Stimulated activated CD8-positive, alpha-beta memory T cell treated with anti-CD3 and anti-CD28 coated beads, Interleukin-12 subunit alpha, Interleukin-12 subunit beta, amount 100 ng/mL, for 1 hour (primary cell): ENCODE measurements at places on chromosomes 7 and 10.

- DNase-seq = no peak
These were observed 127.8 kb downstream of the RNF216 start for GRCh38 chr7:5653661-5654060.

DNA sequence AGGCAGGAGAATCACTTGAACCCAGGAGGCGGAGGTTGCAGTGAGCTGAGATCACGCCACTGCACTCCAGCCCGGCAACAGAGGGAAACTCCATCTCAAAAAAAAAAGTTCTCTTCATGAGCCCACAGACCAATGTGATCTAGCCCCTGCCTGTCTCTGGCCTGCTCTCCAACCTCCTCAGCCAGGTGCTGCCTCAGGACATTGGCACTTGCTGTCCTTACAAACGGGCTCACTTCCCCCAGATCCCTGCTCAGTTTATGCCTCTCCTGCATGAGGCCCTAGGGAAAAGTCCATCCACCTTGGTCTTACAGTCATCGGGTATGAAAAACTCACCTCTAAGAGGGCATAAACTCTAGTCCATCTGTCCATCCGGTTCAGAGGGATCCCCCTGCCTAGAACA lies 32.5 kb downstream of the TNS3 start:
- DNase-seq = no peak

GRCh38 chr10:22854935-22855421 lies 72.9 kb upstream of the ARMC3 start:
- no peak for DNase-seq

GRCh38 chr10:93849593-93849992 lies 44.2 kb upstream of the SLC35G1 start:
- no peak for DNase-seq

GRCh38 chr7:36286226-36286625 lies 103.4 kb upstream of the ANLN start:
- peak; percentile 29 for DNase-seq

- no peak for DNase-seq
These were observed 106.4 kb upstream of the DNAJB12 start for GRCh38 chr10:72461085-72461484.

GRCh38 chr7:81469869-81470723 lies 299.8 kb downstream of the HGF start:
- DNase-seq = no peak

- no peak for DNase-seq
These were observed at the start of gene MMD2 for GRCh38 chr7:4958477-4959301. TSS of gene MMD2 (minus strand) at chr7:4959187. CDS start at chr7:4959017, 170 bp downstream.

- DNase-seq = no peak
These were observed 17.3 kb downstream of the PRSS58 start for GRCh38 chr7:142240546-142240945.

DNA sequence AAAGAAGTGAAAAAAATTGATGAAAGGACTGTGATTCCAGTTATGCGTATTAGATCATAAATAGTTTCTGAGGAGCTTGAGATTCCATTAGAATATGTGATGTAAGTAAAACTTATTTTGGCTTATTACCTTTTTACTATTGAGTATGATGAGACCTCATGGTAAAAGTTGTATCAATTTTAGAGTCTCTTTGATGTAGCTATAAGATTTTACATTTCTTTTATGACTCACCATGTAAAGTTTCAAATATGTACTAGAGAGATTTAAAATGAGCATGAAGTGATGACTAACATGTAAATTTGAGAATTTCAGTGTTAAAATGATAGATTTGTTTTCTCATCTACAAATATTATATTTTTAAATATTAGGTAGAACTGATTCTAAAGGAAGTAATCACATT lies 276.5 kb downstream of the OTUD1 start:
- no peak for DNase-seq

DNA sequence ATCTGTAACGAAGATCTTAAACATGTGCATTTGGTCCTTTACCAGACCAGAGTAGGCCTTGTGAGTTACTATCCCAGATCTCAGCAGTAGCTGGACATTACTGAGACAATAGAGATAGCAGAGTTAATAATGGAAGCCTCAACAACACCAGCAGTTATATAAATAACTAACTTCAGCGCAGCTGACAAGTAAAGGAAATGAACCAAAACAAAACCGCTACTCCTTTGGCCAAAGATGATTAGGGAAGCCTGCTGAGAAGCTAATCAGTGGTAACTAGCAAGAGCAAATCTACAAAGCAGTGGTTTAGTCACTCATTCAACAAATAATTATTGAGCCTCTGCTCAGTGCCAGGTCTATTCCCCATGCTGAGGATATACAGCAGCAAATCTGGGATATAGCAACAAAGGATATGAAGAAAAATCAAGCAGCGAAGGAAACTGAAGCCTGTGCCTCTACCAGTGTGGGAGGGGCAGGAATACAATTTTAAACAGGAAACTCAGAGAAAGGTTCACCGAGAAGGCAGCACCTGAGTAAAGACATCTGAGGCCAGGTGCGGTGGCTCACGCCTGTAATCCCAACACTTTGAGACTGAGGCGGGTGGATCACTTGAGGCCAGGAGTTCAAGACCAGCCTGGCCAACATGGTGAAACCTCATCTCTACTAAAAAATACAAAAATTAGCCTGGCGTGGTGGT lies 103.6 kb downstream of the ELMO1 start:
- DNase-seq = no peak

- DNase-seq = no peak
These were observed 75.8 kb downstream of the NKX6-2 start for GRCh38 chr10:132710036-132710686.

- DNase-seq = no peak
These were observed 274.4 kb downstream of the NEBL start for GRCh38 chr10:20622531-20623211.

DNA sequence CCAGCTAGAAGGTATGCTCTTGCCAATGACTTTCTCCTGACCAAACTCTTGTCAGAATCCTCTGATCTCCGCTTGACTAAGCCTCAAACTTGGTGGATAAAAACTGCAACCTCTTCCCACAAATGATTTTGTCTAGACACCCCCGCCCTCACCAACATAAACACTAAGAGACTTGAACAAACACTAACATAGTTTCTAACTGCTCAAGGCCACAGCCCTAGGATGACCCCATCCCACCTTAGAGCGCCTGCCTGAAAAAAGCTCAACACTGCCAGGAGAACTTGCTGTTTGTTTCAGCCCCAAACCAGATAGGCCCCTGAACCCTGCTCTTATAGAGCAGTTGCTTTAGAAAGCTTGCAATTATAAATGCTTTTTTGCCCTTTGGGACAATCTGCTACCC lies 71.8 kb downstream of the LRRN3 start:
- no peak for DNase-seq

- no peak for DNase-seq
These were observed 51.2 kb downstream of the NPTX2 start for GRCh38 chr7:98668255-98668654.

GRCh38 chr7:1364906-1365570 lies 94.2 kb downstream of the MICALL2 start:
- DNase-seq = no peak

- DNase-seq = no peak
These were observed 10.6 kb downstream of the VIM start for GRCh38 chr10:17238445-17239291.

DNA sequence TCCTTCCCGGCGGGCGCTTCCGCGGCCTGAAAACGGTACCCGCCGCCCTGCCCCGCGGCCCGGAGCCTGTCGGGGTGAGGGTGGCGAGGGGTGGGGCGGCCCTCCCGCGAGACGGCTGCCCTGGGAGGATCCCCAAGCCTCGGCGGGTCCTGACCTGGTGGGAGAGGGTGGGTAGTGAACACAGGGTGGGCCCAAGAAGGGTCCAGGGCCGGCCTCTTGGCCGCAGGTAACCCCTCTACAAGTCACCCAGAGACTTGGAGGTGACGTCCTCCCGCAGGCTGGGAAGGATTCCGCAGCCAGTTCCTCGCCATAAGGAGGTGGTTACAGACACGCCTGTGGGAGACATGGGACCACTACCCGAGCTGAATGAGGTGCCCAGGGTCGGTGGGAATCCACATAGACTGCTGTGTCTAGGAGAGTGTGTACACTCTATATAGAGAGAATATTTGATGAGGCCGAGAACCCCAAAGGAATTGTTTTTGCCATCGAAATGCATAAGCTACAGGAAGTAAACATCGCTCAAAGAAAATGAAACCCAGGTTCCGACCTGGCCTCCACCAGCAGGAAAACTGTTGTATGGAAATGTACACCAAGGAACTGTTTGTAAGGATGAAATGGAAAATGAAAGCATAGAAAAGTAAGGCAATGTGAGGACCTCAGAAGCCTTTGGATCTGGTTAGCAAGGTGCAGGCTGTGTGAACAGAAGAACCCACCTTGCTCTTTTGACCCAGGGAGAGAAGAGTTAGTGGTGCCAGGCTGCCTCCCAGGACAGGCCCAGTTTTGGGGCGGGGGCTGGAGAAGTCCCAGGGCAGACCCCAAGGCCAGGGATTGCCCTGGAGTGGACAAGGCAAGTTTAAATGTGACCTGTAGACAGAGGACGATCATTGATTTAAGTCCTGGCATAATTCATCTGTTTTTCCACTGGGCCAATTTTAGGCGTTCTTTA lies 659 bp downstream of the OPTN start:
- peak; percentile 3 for DNase-seq

- no peak for DNase-seq
These were observed 9.3 kb upstream of the JCAD start for GRCh38 chr10:30068492-30069223.

DNA sequence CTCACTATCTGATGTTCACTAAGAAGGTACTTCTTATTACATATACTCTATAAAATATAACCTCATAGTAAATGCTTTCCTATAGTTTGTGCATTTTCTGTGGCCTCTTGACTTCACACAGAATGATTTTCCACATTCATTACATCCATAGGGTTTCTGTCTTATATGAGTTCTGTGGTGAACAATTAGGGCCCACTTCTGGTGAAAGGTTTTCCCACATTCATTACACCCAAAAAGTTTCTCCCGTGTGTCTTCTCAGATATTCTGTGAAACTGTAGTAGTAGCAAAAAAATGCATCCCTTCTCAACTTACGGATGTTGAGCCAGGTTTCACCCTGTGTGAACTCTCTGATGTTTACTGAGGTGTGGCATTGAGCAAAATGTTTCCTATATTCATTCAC lies 119.3 kb downstream of the ZNF33B start:
- DNase-seq = no peak

- no peak for DNase-seq
These were observed 1.0 kb upstream of the VENTX start for GRCh38 chr10:133236401-133237240.

DNA sequence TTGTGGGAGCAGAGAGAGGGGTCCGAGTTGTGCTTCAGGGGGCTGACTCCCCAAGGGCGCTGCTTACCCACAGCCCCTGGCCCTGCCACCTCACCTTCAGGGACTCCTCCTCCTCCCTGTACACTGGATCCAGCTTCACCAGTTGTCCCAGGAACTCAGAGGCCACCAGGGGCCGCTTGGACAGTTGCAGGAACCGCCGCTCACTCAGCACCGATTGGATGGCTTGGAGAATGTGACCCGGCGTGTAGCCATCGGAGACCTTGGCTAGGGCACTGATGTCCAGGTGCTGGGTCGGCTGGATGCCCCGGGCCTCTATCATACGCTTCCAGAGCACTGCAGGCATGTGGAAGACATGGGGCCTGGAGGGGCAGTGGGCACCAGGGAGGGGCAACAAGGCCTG lies 4.5 kb upstream of the ASB10 start:
- DNase-seq = no peak

DNA sequence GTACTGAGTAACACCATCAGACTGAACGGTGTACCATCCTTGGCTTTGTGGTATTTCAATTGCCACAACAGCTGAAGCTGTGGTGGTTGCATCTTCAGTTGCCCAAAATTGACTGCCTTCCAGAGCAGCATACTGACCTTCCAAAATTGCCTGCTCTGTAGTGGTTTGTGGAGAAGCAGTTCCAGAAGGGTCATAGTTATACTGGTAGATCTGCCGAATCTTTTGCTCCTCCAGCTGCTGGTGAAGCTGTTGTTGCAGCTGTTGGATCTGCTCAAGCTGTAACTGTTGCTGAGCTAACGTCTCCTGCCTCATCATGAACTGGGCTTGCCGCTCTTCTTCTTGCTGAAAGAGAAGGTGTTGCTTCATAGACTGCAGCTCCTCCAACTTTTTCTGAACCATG lies 212.2 kb downstream of the PCLO start:
- DNase-seq = no peak

DNA sequence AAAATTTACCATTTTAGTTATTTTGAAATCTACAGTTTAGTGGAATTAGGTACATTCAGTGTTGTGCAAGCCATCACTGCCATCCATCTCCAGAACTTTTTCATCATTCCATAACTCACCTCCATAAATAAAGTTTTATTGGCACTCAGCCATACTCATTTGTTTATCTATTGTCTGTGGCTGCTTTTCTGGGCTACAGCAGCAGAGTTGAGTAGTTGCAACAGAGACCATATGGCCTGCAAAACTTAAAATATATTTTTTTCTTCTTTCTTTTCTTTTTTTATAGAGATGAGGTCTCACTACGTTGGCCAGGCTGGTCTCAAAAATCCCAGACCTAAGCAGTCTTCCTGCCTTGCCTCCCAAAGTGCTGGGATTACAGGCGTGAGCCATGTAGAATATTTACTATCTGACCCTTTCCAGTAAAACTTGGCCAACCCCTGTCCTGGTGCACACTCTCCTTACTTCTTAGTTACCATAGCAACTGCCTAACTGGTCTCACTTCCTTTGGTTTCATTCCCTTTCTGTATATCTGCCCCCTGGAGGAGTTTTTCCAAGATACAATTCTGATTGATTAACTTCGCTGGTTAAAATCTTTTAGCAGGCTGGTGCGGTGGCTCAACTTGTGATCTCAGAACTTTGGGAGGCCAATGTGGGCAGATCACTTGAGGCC lies 133.2 kb downstream of the CUX1 start:
- no peak for DNase-seq

DNA sequence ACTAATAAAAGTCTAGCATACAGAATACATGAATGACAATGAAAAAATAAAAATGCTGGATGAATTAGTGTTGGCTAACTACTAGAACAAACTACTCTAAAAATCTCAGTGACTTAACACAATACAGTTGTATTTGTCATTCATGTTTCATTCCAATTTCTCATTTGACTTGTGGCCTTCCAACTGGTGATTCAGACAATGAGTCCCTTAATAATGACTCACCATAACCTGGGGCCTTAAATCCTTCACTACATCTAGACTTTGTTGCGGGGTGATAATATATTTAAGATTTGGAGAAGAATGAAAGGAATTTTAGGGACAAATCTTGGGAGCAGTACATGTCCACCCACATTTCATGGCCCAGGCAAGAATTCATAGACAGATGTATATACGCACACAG lies 90.5 kb upstream of the POM121L12 start:
- DNase-seq = no peak

GRCh38 chr10:28684986-28685580 lies 7.8 kb downstream of the BAMBI start:
- DNase-seq = no peak

GRCh38 chr10:11285171-11285570 lies 267.5 kb downstream of the CELF2 start:
- no peak for DNase-seq
